Right renal pelvis (tissue), 4 donors: ENCODE measurements at places on chromosomes 7 and 10. TPM values are rescaled to one million over a fixed set of nuclear protein-coding genes. Genes with fewer than 3 reads are reported as not detected.
A peak's percentile ranks its signal among the peaks of the same experiment; 100 is the strongest.

CPVL gene
- 50.6 TPM for polyA plus RNA-seq

NDUFB2 gene
- polyA plus RNA-seq, result 222 TPM

PIP gene
- not detected for polyA plus RNA-seq

CDC14C gene
- not detected for polyA plus RNA-seq

NXPH1 gene
- polyA plus RNA-seq, result 0.37 TPM

- no peak for DNase-seq
Measured at GRCh38 chr10:34908481-34908880, 93.4 kb upstream of the PARD3 start.

GRCh38 chr7:158353606-158354570 lies 233.7 kb downstream of the PTPRN2 start:
- DNase-seq, result peak; percentile 2

- DNase-seq, result no peak
Measured at GRCh38 chr7:157464971-157465886, 128.4 kb downstream of the DNAJB6 start.

- no peak for DNase-seq
Measured at GRCh38 chr7:127792528-127793342, 140.7 kb downstream of the SND1 start.

- DNase-seq, result no peak
Measured at GRCh38 chr10:51707821-51708424, 8.5 kb upstream of the CSTF2T start.

GRCh38 chr7:134755422-134756022 lies 23.9 kb upstream of the CALD1 start:
- DNase-seq, result no peak

GRCh38 chr7:121237601-121238000 lies 91.2 kb upstream of the WNT16 start:
- DNase-seq, result no peak

DNA sequence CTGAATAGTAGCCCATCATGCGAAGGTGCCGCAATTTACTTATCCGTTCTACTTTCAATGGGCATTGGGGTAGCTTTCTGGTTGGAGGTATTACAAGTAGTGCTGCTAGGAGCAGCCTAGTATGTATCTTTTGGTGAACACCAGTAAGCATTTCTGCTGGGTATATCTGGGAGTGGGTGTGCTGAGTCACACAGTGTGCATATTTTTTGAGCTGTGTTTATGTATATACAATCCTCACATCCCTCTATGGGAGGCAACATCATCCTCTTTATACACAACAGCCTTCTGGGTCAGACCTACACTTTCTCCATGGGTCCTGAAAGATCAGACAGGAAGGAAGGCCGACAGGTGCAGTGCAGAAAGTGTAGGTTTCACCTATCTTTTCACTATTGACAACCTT lies 36.3 kb downstream of the PYROXD2 start:
- no peak for DNase-seq

DNA sequence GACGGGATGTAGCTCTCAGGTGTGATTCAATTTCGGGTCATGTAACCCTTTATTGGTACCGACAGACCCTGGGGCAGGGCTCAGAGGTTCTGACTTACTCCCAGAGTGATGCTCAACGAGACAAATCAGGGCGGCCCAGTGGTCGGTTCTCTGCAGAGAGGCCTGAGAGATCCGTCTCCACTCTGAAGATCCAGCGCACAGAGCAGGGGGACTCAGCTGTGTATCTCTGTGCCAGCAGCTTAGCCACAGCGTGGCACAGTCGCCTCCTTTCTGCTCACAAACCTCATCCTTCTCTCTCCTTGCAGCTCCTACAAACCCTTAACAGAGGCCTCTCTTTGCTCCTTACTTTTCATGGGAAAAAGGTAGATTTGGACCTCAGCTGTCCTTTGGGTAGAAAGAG lies 197.5 kb upstream of the PRSS58 start:
- DNase-seq, result no peak

DNA sequence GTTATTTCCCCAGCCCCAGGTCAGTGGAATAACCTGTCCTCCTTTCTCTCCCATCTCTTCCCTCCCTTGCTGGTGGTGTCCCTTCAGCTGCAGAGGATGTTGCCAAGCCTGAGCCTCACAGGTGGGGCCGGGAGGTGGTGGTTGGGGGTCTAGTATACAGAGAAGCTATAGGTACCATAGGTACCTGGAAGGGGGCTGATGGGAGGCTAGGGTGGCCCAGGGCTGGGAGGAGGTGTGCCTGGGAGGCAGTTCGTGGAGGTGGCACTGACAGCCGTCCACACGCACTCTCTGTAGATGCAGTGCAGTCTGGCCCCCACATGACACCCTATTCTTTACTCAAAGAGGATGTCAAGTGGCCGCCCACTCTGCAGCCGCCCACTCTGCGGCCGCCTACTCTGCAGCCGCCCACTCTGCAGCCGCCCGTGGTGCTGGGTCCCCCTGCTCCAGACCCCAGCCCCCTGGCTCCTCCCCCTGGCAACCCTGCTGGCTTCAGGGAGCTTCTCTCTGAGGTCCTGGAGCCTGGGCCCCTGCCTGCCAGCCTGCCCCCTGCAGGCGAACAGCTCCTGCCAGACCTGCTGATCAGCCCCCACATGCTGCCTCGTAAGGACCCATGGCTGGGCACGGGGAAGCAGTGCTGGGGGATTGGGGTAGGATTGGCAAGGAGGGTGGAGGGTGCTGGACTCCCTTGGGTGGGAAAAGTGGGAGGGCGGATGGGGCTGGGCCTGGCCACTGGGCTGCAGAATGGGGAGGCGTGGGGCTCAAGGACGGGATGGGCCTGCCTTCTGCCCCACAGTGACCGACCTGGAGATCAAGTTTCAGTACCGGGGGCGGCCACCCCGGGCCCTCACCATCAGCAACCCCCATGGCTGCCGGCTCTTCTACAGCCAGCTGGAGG lies 9.5 kb downstream of the IRF5 start:
- DNase-seq, result no peak
